Activated CD4-positive, alpha-beta T cell treated with anti-CD3 and anti-CD28 coated beads, Interleukin-2, amount 10 ng/mL, durations not matched to agents 7 days and 5 days (primary cell): ENCODE measurements at places on chromosomes 13 and 19.

DNA sequence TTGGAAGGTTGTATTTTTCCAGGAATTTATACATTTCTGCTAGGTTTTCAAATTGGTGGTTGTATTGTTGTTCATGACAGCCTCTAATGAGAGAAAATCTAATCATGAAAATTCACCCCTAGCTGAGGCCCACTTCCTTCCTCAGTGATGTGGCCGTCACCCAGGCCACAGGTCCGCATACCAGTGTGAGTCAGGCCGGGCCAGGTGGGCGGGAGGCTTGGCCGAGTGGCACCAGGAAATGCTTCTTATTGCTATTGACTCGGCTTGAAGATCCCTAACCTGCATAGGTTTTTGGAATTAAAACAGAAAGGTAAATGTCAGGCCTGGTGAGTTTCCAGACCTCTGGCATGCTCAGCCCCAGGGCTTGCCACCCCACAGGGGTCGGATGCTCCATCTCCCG, 88.7 kb downstream of the SCGB2B2 start:
- no peak overlapping the region for H3K27ac ChIP-seq
- no peak overlapping the region for H3K4me3 ChIP-seq
- H3K36me3 ChIP-seq, result no peaks in the 10 kb centered on the region
- no peaks in the 10 kb centered on the region for H3K27me3 ChIP-seq
- no peaks in the 10 kb centered on the region for H3K4me1 ChIP-seq
- no peak for DNase-seq

GRCh38 chr13:111344471-111345191, 24.2 kb downstream of the TEX29 start:
- H3K4me3 ChIP-seq, result no peak overlapping the region
- H3K4me1 ChIP-seq, result no peaks in the 10 kb centered on the region
- no peak for DNase-seq
- no peaks in the 10 kb centered on the region for H3K36me3 ChIP-seq
- no peaks in the 10 kb centered on the region for H3K27me3 ChIP-seq
- H3K27ac ChIP-seq, result no peak overlapping the region

GRCh38 chr19:51467864-51468544, 9.8 kb upstream of the SIGLEC8 start:
- no peak for DNase-seq
- no peak overlapping the region for H3K27ac ChIP-seq
- peaks cover 32% of the 10 kb centered on the region for H3K27me3 ChIP-seq
- H3K4me3 ChIP-seq, result no peak overlapping the region

- no peak overlapping the region for H3K4me3 ChIP-seq
- no peaks in the 10 kb centered on the region for H3K36me3 ChIP-seq
- H3K27me3 ChIP-seq, result no peaks in the 10 kb centered on the region
- DNase-seq, result no peak
- peaks cover 35% of the 10 kb centered on the region for H3K4me1 ChIP-seq
Measured at GRCh38 chr13:112699322-112699918, 9.6 kb downstream of the ATP11A start.

DNA sequence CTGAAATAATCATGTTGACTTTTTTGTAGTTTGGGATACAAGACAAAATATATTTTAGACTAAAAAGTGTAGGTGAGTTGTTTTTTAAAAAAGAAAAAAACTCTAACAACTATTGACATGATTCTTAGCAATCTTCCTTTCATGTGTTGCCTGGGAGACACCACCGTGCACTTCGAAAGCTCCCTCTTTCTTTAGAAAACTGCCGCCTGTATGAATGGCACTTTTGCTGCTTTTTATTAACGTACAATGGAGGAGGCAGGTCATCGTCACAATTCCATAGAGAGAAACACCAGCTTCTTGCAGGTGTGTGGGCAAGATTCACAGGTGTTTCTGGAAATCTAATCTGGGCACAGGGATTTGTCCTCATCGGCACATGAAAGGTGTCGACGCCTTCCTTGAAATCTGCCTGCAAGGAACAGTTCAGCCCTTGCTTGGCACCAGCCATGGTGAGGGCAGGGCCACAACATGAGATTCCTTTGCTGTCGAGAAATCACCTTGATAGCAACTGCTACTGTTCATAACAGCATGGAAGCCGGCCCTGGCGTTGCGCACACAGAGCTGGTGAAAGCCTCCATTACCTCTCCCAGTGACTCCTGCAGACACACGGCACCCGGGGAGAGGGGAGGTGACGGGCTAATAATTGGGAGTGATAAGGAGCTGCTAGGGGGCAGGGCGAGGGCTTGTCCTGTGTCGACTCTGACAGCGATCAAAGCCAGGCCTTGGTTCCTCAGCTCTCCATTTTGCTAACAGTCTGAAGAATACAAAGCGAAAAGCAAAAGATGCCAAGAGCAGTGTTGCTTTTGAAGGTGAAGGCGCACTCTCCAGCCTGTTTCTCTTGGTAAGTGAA, 66.5 kb downstream of the EFNB2 start:
- no peaks in the 10 kb centered on the region for H3K27me3 ChIP-seq
- no peaks in the 10 kb centered on the region for H3K4me1 ChIP-seq
- no peak overlapping the region for H3K4me3 ChIP-seq
- H3K36me3 ChIP-seq, result no peaks in the 10 kb centered on the region
- no peak for DNase-seq
- H3K27ac ChIP-seq, result no peak overlapping the region

GRCh38 chr13:97539651-97540610, 106.0 kb downstream of the RAP2A start:
- H3K4me3 ChIP-seq, result no peak overlapping the region
- H3K27me3 ChIP-seq, result no peaks in the 10 kb centered on the region
- DNase-seq, result no peak
- H3K27ac ChIP-seq, result no peak overlapping the region
- no peaks in the 10 kb centered on the region for H3K4me1 ChIP-seq

- no peak for DNase-seq
- no peaks in the 10 kb centered on the region for H3K27me3 ChIP-seq
- H3K27ac ChIP-seq, result no peak overlapping the region
Measured at GRCh38 chr19:6233056-6233826, 46.5 kb downstream of the MLLT1 start.

- no peaks in the 10 kb centered on the region for H3K4me1 ChIP-seq
- H3K27ac ChIP-seq, result no peak overlapping the region
- no peaks in the 10 kb centered on the region for H3K27me3 ChIP-seq
- DNase-seq, result no peak
- H3K4me3 ChIP-seq, result no peak overlapping the region
- no peaks in the 10 kb centered on the region for H3K36me3 ChIP-seq
Measured at GRCh38 chr19:29098863-29099481, 114.0 kb downstream of the UQCRFS1 start.

DNA sequence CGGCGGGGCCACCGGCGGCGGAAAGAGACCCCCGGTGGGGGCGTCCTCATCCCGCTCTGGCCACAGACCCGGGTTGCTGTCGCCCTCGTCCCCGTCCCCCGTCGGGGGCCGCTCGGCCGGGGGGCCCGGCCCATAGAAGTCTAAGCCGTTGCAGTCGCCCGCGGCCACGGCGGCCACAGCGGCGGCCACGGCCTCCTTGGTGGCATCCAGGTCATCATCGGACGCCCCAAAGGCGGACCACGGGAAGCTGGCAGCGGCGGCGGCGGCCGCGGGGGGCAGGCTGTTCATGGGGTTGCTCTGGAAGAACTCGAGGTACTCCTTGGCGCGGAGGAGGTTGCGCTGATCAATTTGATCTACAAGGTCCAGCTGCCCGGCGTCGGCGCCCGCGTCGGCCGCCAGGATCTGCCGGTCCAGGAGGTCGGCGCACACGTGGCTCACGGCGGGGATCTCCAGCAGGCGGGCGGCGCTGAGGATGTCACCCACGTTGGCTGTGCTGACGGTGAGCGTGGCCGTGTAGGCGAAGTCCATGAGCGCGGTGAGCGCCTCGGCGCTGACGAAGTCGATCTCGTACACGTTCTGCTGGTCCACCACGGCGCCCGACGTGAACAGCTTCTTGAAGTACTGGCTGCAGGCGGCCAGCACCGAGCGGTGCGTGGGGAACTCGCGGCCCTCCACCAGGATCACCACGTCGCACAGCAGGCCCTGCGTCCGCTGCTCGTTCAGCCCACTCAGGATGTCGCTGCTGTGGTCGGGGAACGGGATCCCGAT, 12.1 kb downstream of the ZBTB7A start:
- no peak for DNase-seq
- peaks cover 29% of the 10 kb centered on the region for H3K4me1 ChIP-seq
- no peak overlapping the region for H3K27ac ChIP-seq
- no peaks in the 10 kb centered on the region for H3K27me3 ChIP-seq
- no peak overlapping the region for H3K4me3 ChIP-seq
- H3K36me3 ChIP-seq, result peaks cover 50% of the 10 kb centered on the region

GRCh38 chr13:46071590-46072249, 19.2 kb upstream of the ZC3H13 start:
- no peak overlapping the region for H3K27ac ChIP-seq
- peaks cover 8% of the 10 kb centered on the region for H3K27me3 ChIP-seq
- no peaks in the 10 kb centered on the region for H3K4me1 ChIP-seq
- DNase-seq, result no peak

GRCh38 chr19:6402837-6403608, 10.1 kb upstream of the GTF2F1 start:
- no peaks in the 10 kb centered on the region for H3K27me3 ChIP-seq
- DNase-seq, result no peak
- no peak overlapping the region for H3K27ac ChIP-seq
- no peak overlapping the region for H3K4me3 ChIP-seq

DNA sequence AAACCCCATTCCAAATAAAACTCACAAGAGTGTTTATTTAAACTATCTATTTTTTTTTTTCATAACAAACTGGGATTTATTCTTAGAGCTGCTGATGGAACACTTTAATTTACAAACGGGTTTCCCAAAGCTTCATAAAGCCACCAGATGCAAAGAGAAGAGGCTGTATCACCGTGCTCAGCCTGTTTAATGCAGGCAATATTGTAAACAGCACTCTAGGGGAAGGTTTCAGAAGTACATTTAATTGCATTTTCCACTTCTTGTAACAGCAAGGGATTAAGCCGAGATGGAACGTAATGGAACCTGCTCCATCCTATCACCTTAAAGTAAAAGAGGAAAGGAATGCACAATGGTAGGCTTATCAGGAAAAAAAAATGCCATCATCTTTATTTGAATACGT, 550.6 kb upstream of the ARGLU1 start:
- no peaks in the 10 kb centered on the region for H3K27me3 ChIP-seq
- H3K4me1 ChIP-seq, result no peaks in the 10 kb centered on the region
- no peaks in the 10 kb centered on the region for H3K36me3 ChIP-seq
- H3K27ac ChIP-seq, result no peak overlapping the region
- H3K4me3 ChIP-seq, result no peak overlapping the region
- DNase-seq, result no peak

- peaks cover 6% of the 10 kb centered on the region for H3K36me3 ChIP-seq
- peaks cover 38% of the 10 kb centered on the region for H3K27me3 ChIP-seq
- peaks cover 30% of the 10 kb centered on the region for H3K4me1 ChIP-seq
Measured at GRCh38 chr13:50229960-50230661, 214.9 kb downstream of the KCNRG start.
